Nephron progenitor cell (in vitro differentiated cells): ENCODE measurements at places on chromosomes 1 and 21.

GRCh38 chr1:155236451-155236850 lies 18.8 kb downstream of the ENTREP3 start:
- no peak overlapping the region for H3K27ac ChIP-seq
- no peaks in the 10 kb centered on the region for H3K27me3 ChIP-seq
- no peak for DNase-seq
- peaks cover 5% of the 10 kb centered on the region for H3K36me3 ChIP-seq

DNA sequence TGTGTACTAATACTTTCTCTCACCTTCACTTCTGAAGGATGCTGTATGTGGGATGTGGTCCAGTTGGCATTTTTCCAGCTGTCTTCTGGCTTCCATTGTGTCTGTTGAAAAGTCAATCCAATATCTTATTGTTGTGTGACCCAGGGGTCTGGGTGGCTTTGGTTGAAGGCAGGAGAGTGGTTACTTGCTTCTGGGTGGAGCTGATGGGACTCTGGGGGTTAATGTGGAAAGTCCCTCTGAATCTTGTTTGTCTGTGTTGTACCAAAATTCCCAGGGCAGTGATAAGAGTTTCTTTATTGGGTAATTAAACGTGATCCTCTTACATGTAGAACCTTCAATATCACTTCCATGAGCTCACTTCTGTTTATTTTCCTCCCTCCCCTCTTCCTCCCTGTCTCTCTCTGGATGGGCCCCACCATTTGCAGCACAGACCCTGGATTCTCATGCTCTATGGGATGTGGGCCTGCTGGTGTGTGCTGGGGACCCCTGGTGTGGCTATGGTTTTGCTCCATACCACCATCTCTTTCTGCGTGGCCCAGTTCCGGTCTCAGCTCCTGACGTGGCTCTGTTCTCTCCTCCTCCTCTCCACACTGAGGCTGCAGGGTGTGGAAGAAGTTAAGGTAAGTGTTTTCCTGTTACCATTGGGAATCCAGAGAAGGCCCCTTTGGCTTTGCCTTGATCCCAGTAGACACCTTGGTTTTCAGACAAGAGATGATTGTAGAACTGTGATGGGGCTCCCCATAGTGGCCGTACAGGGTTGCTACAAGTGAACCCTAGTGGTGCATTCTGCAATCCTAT lies 71.5 kb downstream of the HHAT start:
- peaks cover 10% of the 10 kb centered on the region for H3K36me3 ChIP-seq
- no peak overlapping the region for H3K4me3 ChIP-seq
- peak; percentile 57 for DNase-seq
- peaks cover 13% of the 10 kb centered on the region for H3K4me1 ChIP-seq
- H3K27ac ChIP-seq: no peak overlapping the region

GRCh38 chr21:42063571-42064521 lies 7.3 kb upstream of the UMODL1 start:
- no peaks in the 10 kb centered on the region for H3K36me3 ChIP-seq
- H3K4me1 ChIP-seq: peaks cover 57% of the 10 kb centered on the region
- no peak overlapping the region for H3K27ac ChIP-seq
- peaks cover 24% of the 10 kb centered on the region for H3K27me3 ChIP-seq
- peak overlapping the region; percentile 44 for H3K4me3 ChIP-seq

DNA sequence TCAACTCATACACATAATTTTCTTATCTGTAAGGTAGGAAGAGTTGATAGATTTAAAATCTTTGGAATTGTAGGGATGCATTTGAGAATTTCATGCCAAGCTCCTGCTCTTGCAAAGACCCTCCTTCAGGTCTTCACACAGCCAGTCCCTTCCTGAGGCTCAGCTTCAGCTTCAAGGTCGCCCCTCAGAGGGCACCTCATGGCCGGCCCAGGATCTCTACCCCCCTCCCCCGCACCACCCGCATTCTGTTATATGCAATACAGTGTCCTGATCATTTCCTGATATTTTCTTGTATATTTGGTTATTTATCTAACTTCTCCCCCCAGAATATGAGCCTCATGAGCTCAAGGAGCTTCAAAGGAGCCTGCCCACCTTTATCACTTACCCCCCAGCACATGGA lies 47.0 kb upstream of the BACE2 start:
- H3K27ac ChIP-seq: no peak overlapping the region
- no peaks in the 10 kb centered on the region for H3K36me3 ChIP-seq
- no peak overlapping the region for H3K4me3 ChIP-seq
- no peak for DNase-seq
- H3K4me1 ChIP-seq: no peaks in the 10 kb centered on the region

- DNase-seq: peak; percentile 90
- peak overlapping the region; percentile 63 for H3K4me3 ChIP-seq
- peaks cover 18% of the 10 kb centered on the region for H3K27me3 ChIP-seq
- H3K36me3 ChIP-seq: no peaks in the 10 kb centered on the region
- H3K4me1 ChIP-seq: peaks cover 30% of the 10 kb centered on the region
- H3K27ac ChIP-seq: no peak overlapping the region
Observed at GRCh38 chr21:42309753-42310213, 5.4 kb downstream of the TFF3 start.

GRCh38 chr1:227190321-227190720 lies 128.0 kb downstream of the CDC42BPA start:
- H3K36me3 ChIP-seq: peaks cover 36% of the 10 kb centered on the region
- H3K4me1 ChIP-seq: no peaks in the 10 kb centered on the region
- no peak overlapping the region for H3K4me3 ChIP-seq
- no peaks in the 10 kb centered on the region for H3K27me3 ChIP-seq

GRCh38 chr21:41054018-41054578 lies 113.9 kb upstream of the BACE2 start:
- no peak for DNase-seq
- H3K27ac ChIP-seq: no peak overlapping the region
- H3K27me3 ChIP-seq: peaks cover 6% of the 10 kb centered on the region
- H3K36me3 ChIP-seq: no peaks in the 10 kb centered on the region

DNA sequence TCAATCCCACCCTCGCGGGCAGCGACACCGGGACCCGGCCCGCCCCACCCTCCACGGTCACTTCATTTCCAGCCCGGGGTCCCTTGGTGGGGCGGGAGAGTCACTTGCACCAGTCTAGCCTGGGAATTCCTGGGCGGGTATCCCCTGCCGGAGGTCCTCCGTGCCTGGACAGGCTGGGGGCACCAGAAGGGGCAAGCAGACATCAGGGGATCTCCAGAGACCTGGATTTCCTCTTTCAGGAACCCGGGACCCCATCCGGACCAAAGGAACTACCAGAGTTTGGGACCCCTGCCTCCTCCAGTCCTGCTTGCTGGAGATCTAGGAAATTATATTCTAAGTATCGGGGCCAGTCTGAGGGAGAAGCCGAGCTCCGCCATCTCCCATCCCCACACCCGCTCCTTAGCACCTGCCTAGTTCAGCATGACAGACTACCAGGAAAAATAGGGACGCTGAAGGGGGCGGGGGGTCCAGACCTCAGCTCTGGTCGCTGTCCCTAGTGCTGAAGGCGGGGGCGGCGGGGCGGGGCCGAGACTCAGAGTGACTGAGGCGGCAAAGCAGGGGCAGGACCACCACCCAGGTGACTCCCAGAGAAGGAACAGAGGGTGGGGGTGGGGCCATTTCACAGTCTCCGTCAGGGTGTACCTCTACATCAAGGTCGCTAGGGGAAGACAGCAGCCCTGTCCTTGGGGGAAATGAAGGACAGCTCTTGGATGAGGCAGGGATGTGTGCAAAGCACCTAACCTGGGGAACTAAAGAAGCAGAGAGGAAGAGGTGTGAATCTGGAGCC lies 832 bp downstream of the HCN3 start:
- peaks cover 32% of the 10 kb centered on the region for H3K4me1 ChIP-seq
- DNase-seq: peak; percentile 97
- H3K27me3 ChIP-seq: peaks cover 10% of the 10 kb centered on the region
- peak overlapping the region; percentile 80 for H3K4me3 ChIP-seq
- H3K27ac ChIP-seq: no peak overlapping the region
- peaks cover 7% of the 10 kb centered on the region for H3K36me3 ChIP-seq

- peaks cover 20% of the 10 kb centered on the region for H3K36me3 ChIP-seq
- H3K27me3 ChIP-seq: peaks cover 23% of the 10 kb centered on the region
- no peak overlapping the region for H3K27ac ChIP-seq
- peak overlapping the region; percentile 71 for H3K4me3 ChIP-seq
Observed at GRCh38 chr1:44785501-44786137, 2.4 kb downstream of the BEST4 start.

DNA sequence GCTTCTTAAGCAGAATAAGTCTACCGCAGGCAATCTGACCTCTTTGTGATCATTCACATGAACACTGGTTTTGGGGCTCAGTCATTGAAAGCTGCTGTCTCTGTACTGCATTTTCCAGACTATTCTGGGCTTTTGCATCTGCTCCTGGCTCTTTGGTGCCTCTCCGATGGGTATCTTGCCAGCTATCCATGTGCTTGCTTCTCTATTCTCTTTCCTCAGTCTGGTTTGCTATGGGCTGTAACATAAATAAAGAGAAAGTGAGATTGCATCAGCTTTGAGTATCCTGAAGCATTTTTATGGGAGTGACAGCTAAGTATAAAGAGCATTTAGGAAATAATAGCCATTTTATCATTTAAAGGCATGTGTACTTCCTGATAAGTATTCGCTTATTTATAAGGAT lies 70.7 kb downstream of the C1orf21 start:
- DNase-seq: no peak
- peak overlapping the region; percentile 60 for H3K27ac ChIP-seq
- no peaks in the 10 kb centered on the region for H3K36me3 ChIP-seq
- no peak overlapping the region for H3K4me3 ChIP-seq

DNA sequence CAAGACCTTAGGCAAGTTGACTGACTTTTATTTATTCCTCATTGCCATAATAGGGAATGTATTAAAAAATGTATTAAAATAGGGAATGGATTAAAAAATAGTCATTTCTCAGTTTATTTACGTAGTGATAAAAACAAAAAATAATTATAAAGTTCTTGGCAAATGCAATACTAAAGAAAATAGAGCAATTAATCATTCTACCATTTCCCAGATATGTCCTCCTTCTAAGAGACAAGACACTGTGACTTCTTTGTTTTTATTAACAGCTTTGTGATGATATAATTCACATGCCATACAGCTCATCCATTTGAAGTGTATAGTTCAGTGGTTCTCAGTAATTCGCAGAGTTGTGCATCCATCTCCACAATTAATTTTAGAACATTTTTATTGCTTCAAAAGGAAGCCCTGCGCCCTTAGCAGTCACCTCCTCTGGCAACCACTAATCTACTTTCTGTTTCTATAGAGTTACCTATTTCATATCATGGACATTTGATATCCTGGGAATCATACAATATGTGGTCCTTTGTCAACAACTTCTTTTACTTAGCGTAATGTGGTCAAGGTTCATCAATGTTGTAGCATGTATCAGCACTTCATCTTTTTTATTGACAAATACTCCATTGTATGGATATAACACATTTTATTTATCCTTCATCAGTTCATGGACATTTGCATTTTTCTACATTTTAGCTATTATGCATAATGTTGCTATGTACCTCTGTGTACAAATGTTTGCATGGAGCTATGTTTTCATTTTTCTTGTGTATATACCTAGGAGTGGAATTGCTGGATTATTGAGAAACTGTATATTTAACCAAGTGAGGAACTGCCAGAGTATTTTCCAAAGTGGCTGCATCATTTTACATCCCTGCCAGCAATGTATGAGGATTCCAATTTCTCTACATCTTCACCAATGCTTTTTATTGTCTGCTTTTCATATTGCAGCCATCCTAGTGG lies 5.6 kb downstream of the TBX19 start:
- DNase-seq: no peak
- no peaks in the 10 kb centered on the region for H3K27me3 ChIP-seq
- no peak overlapping the region for H3K4me3 ChIP-seq
- no peaks in the 10 kb centered on the region for H3K36me3 ChIP-seq

GRCh38 chr1:229619002-229619401 lies 6.9 kb downstream of the TAF5L start:
- H3K4me3 ChIP-seq: no peak overlapping the region
- no peak for DNase-seq
- H3K4me1 ChIP-seq: peaks cover 15% of the 10 kb centered on the region
- H3K27ac ChIP-seq: no peak overlapping the region
- no peaks in the 10 kb centered on the region for H3K27me3 ChIP-seq

DNA sequence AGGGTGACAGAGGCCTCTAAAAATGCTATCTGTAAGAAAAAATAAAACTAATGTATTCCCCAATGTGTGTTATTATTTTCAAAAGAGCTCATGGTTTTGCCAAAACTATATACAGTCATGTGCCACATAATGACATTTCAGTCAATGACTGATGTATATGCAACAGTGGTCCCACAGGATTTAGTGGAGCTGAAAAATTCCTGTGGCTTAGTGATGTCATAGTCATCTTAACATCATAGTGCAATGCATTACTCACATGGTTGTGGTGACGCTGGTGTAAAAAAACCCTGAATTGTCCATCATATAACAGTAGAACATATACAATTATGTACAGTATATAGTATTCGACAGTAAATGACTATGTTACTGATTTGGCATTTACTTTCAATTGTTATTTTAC lies 172.4 kb downstream of the CACNA1E start:
- H3K27ac ChIP-seq: no peak overlapping the region
- H3K36me3 ChIP-seq: no peaks in the 10 kb centered on the region
- H3K4me1 ChIP-seq: peaks cover 6% of the 10 kb centered on the region
- no peak overlapping the region for H3K4me3 ChIP-seq
- no peak for DNase-seq

DNA sequence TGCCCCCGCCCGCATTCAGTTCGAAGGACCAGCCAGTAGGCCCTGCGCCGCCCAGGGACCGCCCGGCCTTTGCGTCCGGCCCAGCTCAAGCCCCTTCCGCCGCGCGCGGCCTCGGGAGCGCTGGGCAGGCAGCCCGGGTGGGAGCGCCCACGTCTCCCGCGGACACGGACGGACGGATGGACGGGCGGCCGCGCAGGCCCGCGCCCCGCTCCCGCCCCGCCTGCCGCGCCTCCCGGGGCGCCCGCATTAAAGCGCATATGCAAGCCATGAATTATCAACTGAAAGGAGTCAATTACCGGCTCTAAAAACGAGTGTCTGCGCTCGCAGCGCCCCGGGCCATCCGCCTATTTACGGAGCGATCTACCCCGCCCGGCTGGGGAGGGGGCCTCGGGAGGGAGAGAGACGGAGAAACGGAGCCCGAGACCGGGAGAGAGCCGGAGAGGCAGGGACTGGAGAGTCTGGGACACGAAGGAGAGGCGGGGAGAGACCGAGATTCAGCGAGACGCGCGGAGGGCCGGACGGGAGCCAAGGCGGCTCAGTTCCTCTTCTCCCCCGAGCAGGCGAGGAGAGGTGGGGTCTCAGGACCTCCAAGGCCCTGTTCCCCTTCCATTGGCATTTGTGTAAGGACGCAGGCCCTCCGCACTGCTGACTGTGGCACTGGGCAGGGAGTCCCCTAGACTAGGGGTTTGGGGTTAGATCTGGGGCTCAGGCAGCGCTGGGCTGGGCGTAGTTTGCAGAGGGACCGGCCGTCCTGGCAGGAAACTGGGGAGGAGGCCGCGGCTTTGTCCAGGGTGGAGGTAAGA lies 41.3 kb upstream of the DMBX1 start:
- H3K27me3 ChIP-seq: peaks cover 100% of the 10 kb centered on the region
- peak overlapping the region; percentile 81 for H3K4me3 ChIP-seq
- no peaks in the 10 kb centered on the region for H3K36me3 ChIP-seq
- DNase-seq: peak; percentile 50
- no peak overlapping the region for H3K27ac ChIP-seq
